ENCODE measurements at places on chromosomes 3 and 15.

DNA sequence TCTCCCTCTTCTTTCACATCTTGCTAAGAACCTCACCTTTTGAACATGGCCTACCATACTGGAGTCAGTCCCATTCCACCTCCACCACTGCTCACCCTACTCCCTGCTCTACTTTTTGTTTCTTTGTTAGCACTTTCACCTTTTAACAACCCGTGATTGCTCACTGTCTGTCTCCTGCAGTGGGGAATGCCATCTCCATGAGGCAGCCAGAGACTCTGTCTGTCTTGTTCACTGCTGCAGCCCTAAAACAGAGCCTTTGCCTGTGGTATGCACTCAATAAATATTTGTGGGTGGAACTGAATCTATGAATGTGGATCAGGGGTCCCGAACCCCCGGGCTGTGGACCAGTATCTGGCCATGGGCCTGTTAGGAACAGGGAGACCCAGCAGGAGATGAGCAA lies 16.5 kb upstream of the TLE3 start:
- no peak for DNase-seq

DNA sequence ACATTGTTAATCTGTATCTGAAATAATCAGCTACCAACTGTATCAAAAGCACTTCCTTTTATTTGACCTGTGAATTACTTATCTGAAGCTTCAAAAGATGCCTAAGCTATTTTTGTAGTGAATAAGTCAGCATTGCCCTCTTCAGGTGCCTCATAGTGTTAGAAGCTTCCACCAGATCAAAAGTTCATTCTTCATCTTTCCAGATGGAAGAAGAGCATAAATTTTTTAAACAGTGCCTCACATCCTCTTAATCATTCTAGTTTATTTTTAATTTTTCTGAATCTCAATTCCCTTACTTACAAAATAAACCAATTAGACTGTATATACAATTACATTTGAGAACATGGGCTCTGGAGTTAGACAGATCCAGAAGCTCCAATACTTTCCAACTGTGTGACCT lies 65.0 kb downstream of the MYO5A start:
- DNase-seq = no peak

DNA sequence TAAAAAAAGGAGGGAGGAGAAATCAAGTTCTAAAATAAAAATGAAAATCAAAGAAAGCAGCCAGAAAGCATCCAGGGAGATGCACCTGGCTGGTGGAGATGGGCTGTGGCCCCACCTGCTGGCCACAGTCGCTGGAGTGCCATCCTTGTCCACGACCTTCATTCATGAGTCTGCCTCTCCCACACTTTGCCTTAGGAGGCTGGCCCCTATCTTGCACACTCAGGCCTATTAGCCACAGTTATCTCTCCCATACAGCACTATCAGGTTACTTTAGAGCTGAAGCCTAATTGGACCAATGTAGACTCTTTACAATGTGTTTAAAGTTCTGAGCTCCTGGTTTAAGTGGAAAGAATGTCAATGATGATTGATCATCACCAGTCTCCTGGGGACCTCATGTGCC lies 392.0 kb upstream of the RORA start:
- peak; percentile 1 for DNase-seq

DNA sequence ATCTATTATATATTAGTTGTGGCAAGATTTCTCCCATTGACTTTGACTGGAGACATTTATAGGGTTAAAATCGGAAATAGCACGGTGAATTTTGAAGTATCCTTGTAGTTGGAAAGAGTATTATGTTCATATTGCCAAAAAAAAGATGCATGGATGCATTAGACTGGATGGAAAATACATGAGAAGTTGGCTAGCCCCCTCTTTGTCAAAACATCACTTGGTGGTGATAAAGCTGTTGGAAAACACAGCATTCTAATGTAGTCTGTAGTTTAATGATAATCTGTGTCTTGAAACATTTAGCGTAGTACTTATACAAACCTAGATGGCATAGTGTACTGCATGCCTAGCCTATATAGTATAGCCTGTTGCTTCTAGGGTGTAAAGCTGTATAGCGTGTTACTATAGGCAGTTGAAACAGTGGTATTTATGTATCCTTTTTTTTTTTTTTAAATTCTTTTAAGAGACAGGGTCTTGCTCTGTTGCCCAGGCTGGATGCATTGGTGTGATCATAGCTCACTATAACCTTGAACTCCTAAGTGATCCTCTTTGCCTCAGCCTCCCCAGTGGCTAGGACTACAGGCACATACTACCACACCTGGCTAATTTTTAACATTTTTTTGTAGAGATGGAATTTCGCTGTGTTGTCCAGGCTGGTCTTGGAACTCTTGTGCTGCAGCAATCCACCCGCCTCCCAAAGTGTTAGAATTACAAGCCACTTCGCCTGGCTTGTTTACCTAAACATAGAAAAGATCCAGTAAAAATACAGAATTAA lies 21.8 kb downstream of the CTNNB1 start:
- no peak for DNase-seq

DNA sequence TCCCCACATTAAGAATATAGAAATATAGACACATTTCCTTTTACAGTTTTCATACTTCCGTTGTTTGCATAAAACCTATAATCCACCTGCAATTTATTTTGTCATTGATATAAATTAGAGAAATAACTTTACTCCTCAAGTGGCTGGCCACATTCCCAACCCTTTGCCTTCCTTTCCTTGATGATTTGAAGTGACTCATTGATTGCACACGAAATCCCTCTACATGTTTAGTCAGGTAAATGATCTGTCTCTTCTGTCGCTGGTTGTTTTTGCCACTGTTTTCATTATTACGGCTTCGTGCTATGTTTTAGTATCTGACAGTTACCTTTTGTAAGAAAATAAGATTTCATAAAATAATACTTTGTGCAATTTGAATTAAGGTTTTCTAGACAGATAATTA lies 272.2 kb upstream of the NR2E3 start:
- DNase-seq = no peak

- no peak for DNase-seq
These were observed 36.5 kb upstream of the INSYN1 start for GRCh38 chr15:73789521-73790240.

- no peak for DNase-seq
These were observed 102.0 kb downstream of the CMSS1 start for GRCh38 chr3:99919694-99920093.
